ENCODE measurements at places on chromosomes 13 and 19.

GRCh38 chr13:46057256-46058015, 4.9 kb upstream of the ZC3H13 start:
- H3K36me3 ChIP-seq = peaks cover 2% of the 10 kb centered on the region
- DNase-seq = no peak
- no peak overlapping the region for H3K4me3 ChIP-seq
- H3K27me3 ChIP-seq = peaks cover 8% of the 10 kb centered on the region

DNA sequence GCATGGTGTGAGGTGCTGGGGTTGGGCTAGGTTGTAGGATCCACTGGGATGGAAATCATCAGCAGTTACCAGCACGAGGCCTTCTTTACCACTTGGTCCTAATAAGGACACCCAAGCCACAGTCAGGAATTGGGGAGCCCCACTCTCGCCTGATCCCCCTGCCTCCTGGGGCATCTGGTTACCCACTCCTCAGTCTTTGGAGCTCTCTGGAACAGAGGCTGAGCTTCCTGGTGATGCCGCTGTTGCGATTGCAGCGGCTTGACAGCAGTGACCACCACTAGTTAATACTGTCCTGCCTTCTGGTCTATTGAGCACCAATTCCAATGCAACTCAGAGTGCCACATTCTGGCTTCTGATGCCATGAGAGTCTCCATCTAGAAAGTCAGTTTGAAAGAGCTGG, 13.5 kb downstream of the TMEM272 start:
- peaks cover 52% of the 10 kb centered on the region for H3K4me1 ChIP-seq
- H3K27me3 ChIP-seq = no peaks in the 10 kb centered on the region
- no peaks in the 10 kb centered on the region for H3K36me3 ChIP-seq
- H3K27ac ChIP-seq = no peak overlapping the region
- no peak overlapping the region for H3K4me3 ChIP-seq

- DNase-seq = no peak
- H3K36me3 ChIP-seq = no peaks in the 10 kb centered on the region
- H3K27me3 ChIP-seq = no peaks in the 10 kb centered on the region
- no peak within 1 kb of the TSS for H3K27ac ChIP-seq
Observed at GRCh38 chr19:51142119-51142518, at the start of gene SIGLEC7. TSS of gene SIGLEC7 (plus strand) at chr19:51142301. CDS start at chr19:51142370, 69 bp downstream.

GRCh38 chr19:35357867-35358573, at the start of gene FFAR3:
TSS of gene FFAR3 (plus strand) at chr19:35358460. CDS start at chr19:35358891, 431 bp downstream.
- peak within 1 kb of the TSS; percentile 37 for H3K4me3 ChIP-seq
- DNase-seq = no peak
- H3K4me1 ChIP-seq = peaks cover 10% of the 10 kb centered on the region
- H3K36me3 ChIP-seq = no peaks in the 10 kb centered on the region

DNA sequence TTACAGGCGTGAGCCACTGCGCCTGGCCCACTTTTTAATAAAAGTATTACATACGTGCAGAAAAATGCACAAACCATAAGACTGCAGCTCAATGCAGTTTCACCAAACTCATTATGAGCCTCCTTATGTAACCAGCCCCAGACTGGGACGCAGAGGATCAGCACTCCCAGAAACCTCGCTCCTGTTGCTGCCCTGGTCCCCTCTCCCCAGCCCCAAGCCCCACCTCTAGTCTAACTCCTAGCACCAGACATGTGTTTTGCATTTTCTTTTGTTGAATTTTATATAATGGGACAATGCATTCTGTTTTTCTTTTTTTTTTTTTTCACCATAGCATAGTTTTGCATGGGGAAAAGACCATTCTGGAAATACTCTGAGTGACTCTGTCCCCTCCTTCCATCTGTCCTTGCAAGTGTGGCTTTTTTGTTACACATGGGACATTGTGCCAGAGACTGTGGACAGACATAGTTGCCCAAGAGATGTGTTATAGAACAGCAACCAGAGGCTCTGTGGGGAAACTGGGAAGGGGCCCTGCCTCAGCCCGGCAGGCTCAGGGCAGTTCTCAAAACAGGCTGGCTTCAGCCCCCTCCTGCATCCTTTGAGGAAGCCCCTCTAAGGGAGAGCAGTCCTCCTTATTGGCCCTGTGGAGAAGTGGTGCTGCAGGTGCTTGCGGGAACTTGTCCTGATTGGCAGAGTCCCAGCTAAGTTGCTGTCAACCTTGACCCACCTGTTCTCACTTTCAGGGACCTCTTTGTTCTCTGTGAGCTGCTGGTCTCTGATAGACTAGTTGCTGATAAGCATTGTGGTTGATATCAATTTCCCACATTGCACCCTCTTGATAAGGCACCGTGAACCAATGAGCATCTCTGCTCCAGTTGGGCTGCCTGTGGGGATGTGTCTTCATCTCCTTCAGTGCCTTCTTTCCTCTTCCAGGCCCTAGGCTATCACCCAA, 13.8 kb upstream of the OLFM4 start:
- no peak overlapping the region for H3K27ac ChIP-seq
- H3K36me3 ChIP-seq = no peaks in the 10 kb centered on the region
- H3K27me3 ChIP-seq = peaks cover 21% of the 10 kb centered on the region
- H3K4me3 ChIP-seq = no peak overlapping the region
- DNase-seq = no peak
- H3K4me1 ChIP-seq = no peaks in the 10 kb centered on the region

GRCh38 chr19:43774103-43774939, 6.5 kb downstream of the KCNN4 start:
- no peaks in the 10 kb centered on the region for H3K27me3 ChIP-seq
- H3K27ac ChIP-seq = no peak overlapping the region
- no peak overlapping the region for H3K4me3 ChIP-seq
- H3K36me3 ChIP-seq = peaks cover 29% of the 10 kb centered on the region

GRCh38 chr19:16330368-16330801, 5.8 kb downstream of the KLF2 start:
- H3K27ac ChIP-seq = peak overlapping the region; percentile 48
- DNase-seq = peak; percentile 89
- no peak overlapping the region for H3K4me3 ChIP-seq
- no peaks in the 10 kb centered on the region for H3K36me3 ChIP-seq

- H3K27ac ChIP-seq = no peak overlapping the region
- H3K27me3 ChIP-seq = peaks cover 5% of the 10 kb centered on the region
- peaks cover 6% of the 10 kb centered on the region for H3K4me1 ChIP-seq
- H3K36me3 ChIP-seq = no peaks in the 10 kb centered on the region
- H3K4me3 ChIP-seq = no peak overlapping the region
- DNase-seq = no peak
Observed at GRCh38 chr13:50292081-50292480, 276.8 kb downstream of the KCNRG start.

DNA sequence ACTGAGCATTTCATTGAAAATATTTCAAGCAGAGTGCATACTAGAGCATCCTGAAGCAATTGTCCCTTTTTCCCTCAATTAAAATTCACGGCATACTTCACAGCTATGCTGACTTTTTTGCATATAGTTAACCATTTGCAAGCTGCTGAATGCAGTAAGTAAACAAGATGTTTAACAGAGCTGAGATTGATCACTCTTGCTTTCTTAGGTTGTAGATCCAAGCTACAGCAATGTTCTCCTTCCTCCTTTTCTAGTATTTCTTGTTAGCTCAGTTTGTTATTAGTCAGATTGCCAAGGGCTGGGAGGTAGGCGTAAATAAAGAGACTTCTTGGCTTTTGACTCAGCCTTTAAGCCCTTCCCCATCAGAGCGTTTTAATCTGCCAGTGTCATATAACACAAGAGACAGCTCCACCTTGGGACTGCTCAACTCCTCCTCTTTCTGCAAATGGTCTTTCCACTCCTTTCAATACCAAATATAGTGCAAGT, at the start of gene SLITRK6:
Gene SLITRK6 (minus strand): TSS at position 323 of the 486 bp plus-strand sequence. CDS start 2,911 bp downstream, outside the sequence.
- H3K4me1 ChIP-seq = no peaks in the 10 kb centered on the region
- no peak within 1 kb of the TSS for H3K4me3 ChIP-seq
- no peaks in the 10 kb centered on the region for H3K36me3 ChIP-seq
- no peaks in the 10 kb centered on the region for H3K27me3 ChIP-seq

DNA sequence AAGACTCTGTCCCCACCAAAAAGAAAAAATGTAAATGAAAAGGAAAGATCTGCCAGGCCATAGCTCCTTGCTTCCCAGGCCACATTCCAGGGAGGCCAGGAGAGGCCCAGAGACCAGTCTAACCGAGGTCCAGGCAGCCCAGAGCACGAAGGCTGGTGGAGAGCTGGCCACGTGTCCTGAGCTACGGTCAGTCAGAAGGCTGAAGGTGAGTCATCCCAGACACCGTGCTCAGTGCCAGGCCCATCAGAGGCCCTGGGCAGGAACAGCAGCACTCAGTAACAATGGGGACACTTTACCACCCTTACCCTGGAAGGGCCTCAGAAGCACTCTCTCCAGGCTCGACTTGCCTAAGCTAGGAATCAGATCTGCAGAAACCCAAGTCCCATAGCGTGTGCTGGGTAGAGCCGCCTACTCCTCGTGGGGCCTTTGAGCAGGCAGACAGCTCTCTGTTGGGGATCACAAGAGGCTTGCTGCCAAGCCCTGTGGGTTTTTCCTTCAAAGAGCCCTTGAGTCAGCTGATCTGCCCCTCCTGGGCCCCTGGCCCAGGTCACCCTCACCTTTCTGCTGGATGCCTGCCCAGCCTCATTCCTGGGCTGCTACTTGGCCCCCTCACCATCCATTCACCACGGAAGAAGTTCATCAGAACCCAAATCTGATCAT, 11.6 kb upstream of the DNMT1 start:
- H3K27me3 ChIP-seq = no peaks in the 10 kb centered on the region
- no peak for DNase-seq
- no peak overlapping the region for H3K4me3 ChIP-seq
- no peaks in the 10 kb centered on the region for H3K36me3 ChIP-seq
- no peaks in the 10 kb centered on the region for H3K4me1 ChIP-seq
- no peak overlapping the region for H3K27ac ChIP-seq

GRCh38 chr13:28355046-28355821, 139.7 kb downstream of the FLT1 start:
- H3K27me3 ChIP-seq = no peaks in the 10 kb centered on the region
- peaks cover 29% of the 10 kb centered on the region for H3K4me1 ChIP-seq
- no peak overlapping the region for H3K4me3 ChIP-seq
- peak overlapping the region; percentile 63 for H3K27ac ChIP-seq
- no peak for DNase-seq
- peaks cover 8% of the 10 kb centered on the region for H3K36me3 ChIP-seq

DNA sequence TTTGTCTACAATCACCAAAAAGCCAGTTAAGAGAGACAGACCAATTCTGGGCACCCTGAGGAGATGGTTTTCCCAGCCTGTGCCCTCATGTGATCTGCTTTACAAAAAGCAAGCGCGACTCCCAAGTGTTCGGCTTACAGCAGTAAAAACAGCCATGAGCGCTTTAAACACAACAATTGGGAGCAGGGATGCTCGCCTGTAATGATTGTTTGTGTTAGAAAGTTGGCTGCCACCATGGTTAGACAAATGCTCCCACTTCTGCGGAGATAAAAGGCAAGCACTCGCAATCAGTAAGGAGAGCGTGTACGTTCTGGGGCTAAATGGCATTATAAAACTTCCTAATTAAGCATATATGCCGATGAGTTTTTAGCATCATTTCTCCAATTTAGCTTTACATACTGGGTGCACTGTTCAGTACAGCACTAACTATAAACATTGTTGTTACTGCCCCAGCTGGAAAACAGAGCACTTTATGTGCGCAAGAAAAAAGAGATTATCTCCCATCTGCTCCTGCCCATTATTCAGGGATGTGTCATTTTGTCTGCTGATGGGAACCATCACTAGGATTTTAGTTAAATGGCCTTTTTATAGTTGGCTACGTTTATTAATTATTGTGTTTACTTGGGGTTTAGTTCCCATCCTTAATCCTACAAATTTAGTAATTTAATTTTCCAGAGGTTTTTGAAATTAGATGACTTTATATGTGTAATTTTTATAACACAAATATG, 309.3 kb upstream of the MAB21L1 start:
- peaks cover 5% of the 10 kb centered on the region for H3K27me3 ChIP-seq
- no peaks in the 10 kb centered on the region for H3K36me3 ChIP-seq
- DNase-seq = no peak
- no peaks in the 10 kb centered on the region for H3K4me1 ChIP-seq

- no peak for DNase-seq
- no peaks in the 10 kb centered on the region for H3K4me1 ChIP-seq
- H3K4me3 ChIP-seq = no peak overlapping the region
- no peak overlapping the region for H3K27ac ChIP-seq
- no peaks in the 10 kb centered on the region for H3K36me3 ChIP-seq
- H3K27me3 ChIP-seq = peaks cover 79% of the 10 kb centered on the region
Observed at GRCh38 chr19:46192992-46193650, 36.4 kb upstream of the IGFL1 start.

DNA sequence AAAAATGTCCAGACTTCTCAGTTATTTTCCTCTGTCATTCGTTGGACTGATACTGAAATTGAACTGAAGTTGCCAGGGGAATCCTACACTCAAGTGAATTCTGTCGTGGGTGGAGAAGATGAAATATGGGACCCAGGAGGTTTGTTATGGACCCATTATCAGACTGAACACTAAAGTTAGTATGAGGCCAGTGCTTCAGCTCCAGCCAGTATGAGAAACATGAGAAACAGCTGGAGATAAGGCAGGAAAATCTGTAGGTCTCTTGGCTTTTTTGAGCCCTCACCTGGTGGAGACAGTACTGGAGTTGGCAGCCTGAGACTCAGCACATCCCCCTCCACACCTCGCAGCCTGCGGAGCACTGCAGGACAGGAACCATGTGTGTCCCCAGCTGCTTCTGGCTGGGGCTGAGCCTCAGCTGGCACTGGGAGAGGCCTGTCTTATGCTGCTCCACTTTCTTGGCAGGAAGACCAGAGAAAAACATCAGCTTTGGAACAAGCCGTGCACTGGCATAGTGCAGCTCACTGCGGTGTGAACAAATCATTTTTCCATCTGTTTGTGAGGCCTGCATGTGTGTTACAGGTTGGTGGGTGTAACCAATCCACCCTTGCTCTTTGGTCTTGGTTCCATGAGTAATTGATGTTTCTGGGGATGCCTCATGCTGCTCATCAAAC, 641.0 kb downstream of the FGF9 start:
- H3K4me3 ChIP-seq = no peak overlapping the region
- H3K27me3 ChIP-seq = peaks cover 3% of the 10 kb centered on the region
- H3K27ac ChIP-seq = no peak overlapping the region
- no peak for DNase-seq
- H3K36me3 ChIP-seq = peaks cover 2% of the 10 kb centered on the region

DNA sequence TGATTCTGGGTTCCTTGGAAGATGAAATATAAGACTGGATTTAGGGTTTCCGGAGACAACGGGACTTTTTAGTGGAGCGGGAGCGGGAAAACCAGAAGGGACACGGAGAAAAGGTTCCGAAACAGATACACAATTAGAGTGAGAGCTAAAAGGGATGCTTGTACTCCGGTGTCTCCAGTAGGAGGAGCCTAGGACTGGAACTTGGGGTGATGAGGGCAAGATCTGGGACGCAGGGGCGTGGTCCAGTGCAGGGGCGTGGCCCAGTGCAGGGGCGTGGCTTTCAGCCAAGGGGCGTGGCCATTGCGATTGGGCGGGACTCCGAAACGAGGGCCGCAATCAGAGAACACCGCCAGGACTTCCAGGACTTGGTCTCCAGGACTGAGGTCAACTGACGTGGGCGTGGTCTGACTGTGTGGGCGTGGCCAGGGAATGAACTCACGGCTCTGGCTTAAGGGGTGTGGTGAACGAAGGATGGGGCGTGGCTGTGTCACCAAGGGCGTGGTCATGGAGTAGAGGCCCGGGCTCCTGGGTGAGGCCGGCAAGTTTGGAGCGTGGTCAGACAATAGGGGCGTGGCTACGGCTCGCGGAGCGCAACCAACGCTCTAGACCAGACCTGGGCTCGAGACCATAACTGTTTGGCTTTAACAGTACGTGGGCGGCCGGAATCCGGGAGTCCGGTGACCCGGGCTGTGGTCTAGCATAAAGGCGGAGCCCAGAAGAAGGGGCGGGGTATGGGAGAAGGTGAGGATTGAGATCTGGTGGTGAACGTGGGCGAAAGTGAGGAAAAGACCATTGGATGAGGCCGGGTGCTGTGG, at the start of gene DKKL1:
Gene DKKL1 (plus strand): TSS at position 610 of the 815 bp plus-strand sequence. CDS start 122 bp downstream, at position 732.
- H3K27ac ChIP-seq = no peak within 1 kb of the TSS
- DNase-seq = peak; percentile 81
- peaks cover 7% of the 10 kb centered on the region for H3K27me3 ChIP-seq
- H3K4me3 ChIP-seq = peak within 1 kb of the TSS; percentile 25
- H3K4me1 ChIP-seq = peaks cover 6% of the 10 kb centered on the region
- H3K36me3 ChIP-seq = no peaks in the 10 kb centered on the region

Measured in activated naive CD8-positive, alpha-beta T cell treated with anti-CD3 and anti-CD28 coated beads for 36 hours (primary cell).